Neuronal stem cell (in vitro differentiated cells): ENCODE measurements at places on chromosomes 12 and 14.
A peak's percentile ranks its signal among the peaks of the same experiment; 100 is the strongest.

- no peak overlapping the region for H3K4me3 ChIP-seq
- H3K4me1 ChIP-seq: peaks cover 11% of the 10 kb centered on the region
- no peak for DNase-seq
- H3K27ac ChIP-seq: no peak overlapping the region
Observed at GRCh38 chr12:67422081-67422480, 152.9 kb downstream of the CAND1 start.

DNA sequence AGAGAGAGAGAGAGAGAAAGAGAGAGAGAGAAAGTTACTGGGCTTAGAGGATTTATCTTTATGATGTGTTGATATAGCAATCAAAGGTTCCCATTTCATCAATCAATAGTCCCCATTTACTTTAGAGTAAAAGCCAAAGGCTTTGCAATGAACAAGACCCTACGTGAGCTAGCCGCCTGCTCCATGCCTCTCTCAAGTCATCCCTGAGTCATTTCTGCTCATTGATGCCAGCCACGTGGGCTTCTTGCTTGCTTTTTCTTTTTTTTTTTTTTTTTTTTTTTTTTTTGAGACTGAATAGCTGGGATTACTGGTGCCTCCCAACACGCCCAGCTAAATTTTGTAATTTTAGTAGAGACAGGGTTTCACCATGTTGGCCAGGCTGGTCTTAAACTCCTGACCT lies 70.9 kb downstream of the GPR135 start:
- H3K36me3 ChIP-seq: no peaks in the 10 kb centered on the region
- no peak overlapping the region for H3K27ac ChIP-seq
- no peaks in the 10 kb centered on the region for H3K27me3 ChIP-seq

DNA sequence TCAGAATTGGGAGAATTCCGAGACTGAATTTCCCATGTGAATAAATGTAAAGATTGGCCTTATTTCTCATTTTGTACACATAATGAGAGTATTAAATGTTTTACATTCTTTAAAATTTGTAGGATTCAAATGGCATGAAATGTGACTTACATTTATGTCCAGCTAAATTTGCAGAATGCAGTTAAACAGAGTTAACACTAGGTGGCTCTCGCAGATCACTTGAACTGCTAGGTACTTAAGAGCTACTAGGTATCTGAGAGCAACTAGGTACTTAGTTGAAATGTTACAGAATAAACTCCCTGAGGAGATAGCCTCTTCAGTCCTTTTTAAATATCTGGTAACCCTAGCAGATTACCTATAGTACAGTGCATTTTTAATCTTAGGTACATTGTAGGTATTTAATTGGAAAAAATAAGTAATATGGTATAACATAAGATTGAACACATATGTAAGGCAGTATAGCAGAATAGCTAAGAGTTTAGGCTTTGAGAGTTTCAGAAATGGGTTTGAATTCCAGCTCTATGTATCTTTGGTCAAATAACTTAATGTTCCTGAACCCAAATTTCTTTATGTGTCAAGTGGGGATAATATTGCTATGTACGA lies 73.8 kb downstream of the KIAA0586 start:
- peaks cover 77% of the 10 kb centered on the region for H3K36me3 ChIP-seq
- peak; percentile 42 for DNase-seq
- H3K27ac ChIP-seq: no peak overlapping the region
- no peak overlapping the region for H3K4me3 ChIP-seq
- no peaks in the 10 kb centered on the region for H3K4me1 ChIP-seq

DNA sequence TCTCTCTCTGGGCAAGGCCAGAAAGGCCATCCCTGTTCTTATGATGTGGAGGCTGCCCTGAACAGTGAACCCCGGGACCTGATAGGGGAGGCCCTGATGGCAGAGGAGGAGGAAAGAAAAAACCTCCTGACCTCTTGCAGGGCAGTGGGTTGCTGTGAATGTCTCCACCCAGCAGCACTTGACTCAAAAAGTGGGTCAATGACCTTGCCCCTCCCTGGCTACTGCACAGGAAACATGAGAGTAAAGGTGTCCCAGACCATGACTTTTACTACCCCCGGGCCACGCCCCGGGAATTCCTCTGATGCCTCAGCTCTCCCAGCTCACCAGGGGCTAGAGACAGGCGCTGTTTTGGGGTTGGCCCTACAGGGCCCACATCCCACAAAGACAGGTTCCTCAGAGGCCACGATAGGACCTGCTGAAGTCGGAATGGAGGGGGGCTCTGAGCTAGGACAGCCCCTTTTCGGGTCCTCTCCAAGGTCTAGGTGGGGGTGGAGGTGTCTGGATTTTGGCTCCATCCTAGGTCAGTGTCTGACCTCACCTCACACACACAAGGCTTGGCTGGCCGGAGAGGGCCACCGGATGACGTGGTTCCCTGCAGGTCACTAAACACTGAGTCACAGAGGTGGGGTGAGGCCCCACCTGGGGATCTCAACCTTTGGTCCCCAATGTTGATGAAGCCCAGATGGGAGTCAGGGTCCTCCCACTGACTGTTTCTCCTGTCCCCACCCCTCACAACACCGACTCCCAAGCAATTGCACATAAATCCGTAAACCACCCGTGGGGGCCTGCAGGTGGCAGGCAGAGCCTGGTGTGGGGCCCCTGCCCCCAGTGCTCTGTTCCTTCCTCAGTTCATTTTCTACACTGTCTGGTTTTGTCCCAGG lies 1.6 kb downstream of the RHOF start:
- no peaks in the 10 kb centered on the region for H3K27me3 ChIP-seq
- peaks cover 11% of the 10 kb centered on the region for H3K36me3 ChIP-seq
- peaks cover 3% of the 10 kb centered on the region for H3K4me1 ChIP-seq
- DNase-seq: no peak
- H3K4me3 ChIP-seq: no peak overlapping the region
- no peak overlapping the region for H3K27ac ChIP-seq

DNA sequence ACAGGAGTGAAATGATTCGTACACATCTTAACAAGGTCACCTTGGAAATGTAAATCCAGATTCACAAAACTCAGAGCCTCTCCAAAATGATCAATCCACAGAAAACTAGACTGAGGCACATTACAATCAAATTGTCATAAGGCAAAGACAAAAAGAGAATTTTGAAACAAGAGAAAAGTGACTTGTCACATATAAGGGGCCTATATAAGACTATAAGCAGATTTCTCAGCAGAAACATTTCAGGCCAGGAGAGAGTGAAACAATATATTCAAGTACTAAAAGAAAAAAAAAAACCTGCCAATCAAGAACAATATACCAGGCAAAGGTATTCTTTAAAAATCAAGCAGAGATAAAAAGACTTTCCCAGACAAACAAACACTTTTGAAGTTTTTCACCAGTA lies 429.1 kb downstream of the BCAT1 start:
- no peak overlapping the region for H3K27ac ChIP-seq
- H3K4me3 ChIP-seq: no peak overlapping the region
- peaks cover 3% of the 10 kb centered on the region for H3K4me1 ChIP-seq
- no peak for DNase-seq
- H3K36me3 ChIP-seq: no peaks in the 10 kb centered on the region

DNA sequence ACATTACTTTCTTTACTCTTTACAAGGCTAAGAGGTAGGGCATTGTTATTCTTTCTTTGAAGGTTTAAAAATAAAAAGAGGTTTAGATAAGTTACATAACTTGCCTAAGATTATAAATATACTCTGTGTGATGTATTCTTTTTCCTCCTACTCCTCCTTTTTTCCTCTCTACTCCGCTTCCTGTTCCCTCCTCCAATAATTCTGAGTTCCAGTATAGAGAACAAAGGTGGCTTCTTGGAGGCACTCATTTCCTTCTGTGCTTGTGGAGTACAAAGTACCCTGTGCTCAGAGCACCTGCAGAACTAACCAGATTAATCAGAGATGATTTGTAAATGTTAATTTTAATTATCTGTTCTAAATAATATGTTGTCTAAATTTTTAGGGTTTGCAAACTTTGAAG lies 11.3 kb downstream of the LRRC9 start:
- no peak overlapping the region for H3K4me3 ChIP-seq
- no peaks in the 10 kb centered on the region for H3K27me3 ChIP-seq
- H3K36me3 ChIP-seq: no peaks in the 10 kb centered on the region
- no peak overlapping the region for H3K27ac ChIP-seq
- DNase-seq: no peak

DNA sequence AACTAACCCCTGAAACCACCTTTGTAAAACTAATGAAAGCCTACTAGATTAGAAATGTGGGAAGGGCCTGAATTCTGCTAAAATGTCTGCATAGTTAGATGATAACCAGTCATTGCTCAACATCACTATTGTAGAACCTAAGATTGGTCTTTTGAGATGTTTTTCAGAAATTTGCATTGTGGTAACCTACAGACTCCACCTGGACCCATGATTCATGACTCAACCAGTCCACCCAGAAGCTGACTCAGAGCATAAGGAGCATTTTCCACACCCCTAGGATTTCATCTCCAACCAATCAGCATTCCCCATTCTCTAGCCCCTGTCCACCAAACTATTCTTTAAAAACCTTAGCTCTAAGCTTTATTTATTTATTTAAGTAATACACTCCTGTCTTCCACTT lies 30.4 kb upstream of the CHGA start:
- H3K27ac ChIP-seq: no peak overlapping the region
- H3K4me1 ChIP-seq: peaks cover 7% of the 10 kb centered on the region
- no peak for DNase-seq
- H3K36me3 ChIP-seq: no peaks in the 10 kb centered on the region
- no peaks in the 10 kb centered on the region for H3K27me3 ChIP-seq
- no peak overlapping the region for H3K4me3 ChIP-seq

- DNase-seq: no peak
- no peak overlapping the region for H3K4me3 ChIP-seq
- H3K36me3 ChIP-seq: no peaks in the 10 kb centered on the region
- no peak overlapping the region for H3K27ac ChIP-seq
- peaks cover 4% of the 10 kb centered on the region for H3K27me3 ChIP-seq
Observed at GRCh38 chr14:34199585-34199984, 248.7 kb upstream of the EGLN3 start.

DNA sequence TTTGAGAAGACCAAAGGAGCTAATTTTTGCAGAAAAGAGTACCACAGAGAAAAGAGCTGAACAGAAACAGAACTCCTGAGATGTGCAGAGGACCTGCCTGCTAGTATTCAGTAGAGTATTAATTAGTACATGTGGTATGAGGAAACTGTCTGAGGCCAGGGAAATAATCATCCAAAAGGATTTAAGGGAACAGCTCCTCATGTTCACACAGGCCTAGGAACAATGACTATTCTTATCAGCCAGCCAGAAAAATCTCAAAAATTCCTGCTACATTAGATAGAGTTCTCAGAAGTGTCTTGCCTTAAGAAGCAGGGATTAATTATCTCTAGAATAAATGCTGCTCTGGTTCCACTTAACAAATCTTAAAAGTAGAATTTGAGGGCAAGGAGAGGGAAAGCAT lies 36.4 kb downstream of the PKP2 start:
- no peak overlapping the region for H3K27ac ChIP-seq
- no peaks in the 10 kb centered on the region for H3K27me3 ChIP-seq
- no peak for DNase-seq
- no peaks in the 10 kb centered on the region for H3K36me3 ChIP-seq
- no peaks in the 10 kb centered on the region for H3K4me1 ChIP-seq
- no peak overlapping the region for H3K4me3 ChIP-seq

GRCh38 chr12:16636435-16637055 lies 30.6 kb upstream of the LMO3 start:
- H3K27ac ChIP-seq: no peak overlapping the region
- no peak for DNase-seq
- no peak overlapping the region for H3K4me3 ChIP-seq
- H3K4me1 ChIP-seq: no peaks in the 10 kb centered on the region
- H3K27me3 ChIP-seq: no peaks in the 10 kb centered on the region

DNA sequence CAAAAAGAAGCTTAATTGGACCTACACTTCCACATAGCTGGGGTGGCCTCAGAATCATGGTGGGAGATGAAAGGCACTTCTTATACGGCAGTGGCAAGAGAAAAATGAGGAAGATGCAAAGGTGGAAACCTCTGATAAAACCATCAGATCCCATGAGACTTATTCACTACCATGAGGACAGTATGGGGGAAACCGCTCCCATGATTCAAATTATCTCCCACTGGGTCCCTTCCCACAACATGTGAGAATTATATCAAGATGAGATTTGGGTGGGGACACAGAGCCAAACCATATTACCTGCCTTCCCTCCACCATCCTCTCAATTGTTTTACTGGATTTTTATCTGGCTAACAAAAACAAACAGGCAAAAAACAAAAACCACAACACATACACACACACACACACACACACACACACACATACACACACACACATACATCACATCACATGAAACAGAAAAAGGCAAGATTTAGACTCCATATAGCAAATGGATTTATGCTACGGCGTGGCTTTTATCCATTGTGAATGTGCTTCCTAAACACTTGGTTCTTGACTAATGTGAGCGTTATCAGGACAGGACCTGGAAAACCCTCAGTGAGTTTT lies 66.7 kb downstream of the ZFP36L1 start:
- H3K36me3 ChIP-seq: no peaks in the 10 kb centered on the region
- H3K27me3 ChIP-seq: no peaks in the 10 kb centered on the region
- no peak overlapping the region for H3K27ac ChIP-seq

DNA sequence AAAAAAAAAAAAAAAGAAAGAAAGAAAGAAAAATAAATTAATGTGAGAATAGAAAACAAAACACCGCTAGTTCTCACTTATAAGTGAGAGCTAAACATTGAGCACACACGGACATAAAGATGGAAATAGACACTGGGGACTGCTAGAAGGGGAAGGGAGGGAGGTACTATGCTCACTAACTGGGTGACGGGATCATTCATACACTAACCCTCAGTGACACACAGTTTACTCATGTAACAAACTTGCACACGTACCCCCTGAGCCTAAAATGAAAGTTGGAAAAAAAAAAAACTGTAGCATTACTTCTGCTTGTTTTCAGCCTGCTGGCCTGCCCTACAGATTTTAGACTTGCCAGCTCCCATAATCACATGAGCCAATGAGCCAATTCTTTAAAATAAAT lies 10.5 kb upstream of the PRMT5 start:
- H3K27ac ChIP-seq: no peak overlapping the region
- H3K4me3 ChIP-seq: no peak overlapping the region
- DNase-seq: no peak

- DNase-seq: no peak
- no peak overlapping the region for H3K27ac ChIP-seq
- peaks cover 25% of the 10 kb centered on the region for H3K4me1 ChIP-seq
- no peaks in the 10 kb centered on the region for H3K36me3 ChIP-seq
- H3K27me3 ChIP-seq: no peaks in the 10 kb centered on the region
- no peak overlapping the region for H3K4me3 ChIP-seq
Observed at GRCh38 chr14:69855180-69855832, 23.9 kb upstream of the SMOC1 start.

DNA sequence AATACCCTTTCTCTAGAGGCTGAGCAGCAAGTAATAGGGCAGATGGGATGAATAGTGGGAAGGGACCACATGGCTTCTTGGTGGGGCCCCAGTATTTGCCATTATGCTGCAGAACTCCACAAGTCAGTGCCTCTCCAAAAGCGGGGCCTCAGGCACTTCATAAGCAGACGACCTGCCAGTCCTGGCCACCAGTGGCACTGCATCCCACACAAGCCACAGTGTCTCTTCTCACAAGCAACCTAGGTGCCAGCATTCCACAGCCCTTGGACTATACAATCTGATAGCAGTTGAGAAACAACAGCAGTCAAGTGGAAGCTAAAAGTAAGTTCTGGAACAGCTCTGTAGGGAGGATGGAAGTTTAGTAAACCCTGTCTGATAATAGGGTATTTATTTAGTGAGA lies 4.2 kb upstream of the SLC8A3 start:
- no peaks in the 10 kb centered on the region for H3K36me3 ChIP-seq
- peaks cover 32% of the 10 kb centered on the region for H3K27me3 ChIP-seq
- peaks cover 3% of the 10 kb centered on the region for H3K4me1 ChIP-seq
- H3K4me3 ChIP-seq: no peak overlapping the region
